Activated CD8-positive, alpha-beta memory T cell treated with anti-CD3 and anti-CD28 coated beads for 48 hours (primary cell): ENCODE measurements at places on chromosomes 11 and 22.

DNA sequence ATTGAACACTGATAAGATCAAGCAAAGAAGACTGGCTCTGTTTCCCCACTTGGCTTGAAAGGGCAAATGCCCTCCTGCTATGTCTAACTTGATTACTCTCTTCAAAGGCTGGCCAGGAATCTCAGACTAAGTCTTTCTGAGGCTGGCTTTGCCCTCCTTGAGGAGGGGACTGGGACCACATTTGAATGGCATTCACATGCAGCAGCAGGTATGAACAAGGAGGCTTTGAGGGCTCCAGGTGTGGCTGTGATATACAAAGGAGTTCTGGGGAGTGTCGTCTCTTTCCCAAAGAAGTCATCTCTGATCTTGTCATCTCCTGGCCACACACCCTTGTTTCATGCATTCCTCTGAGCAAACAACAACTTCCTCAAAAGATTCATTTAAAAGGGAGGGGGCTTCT, 130.8 kb downstream of the ARL14EP start:
- no peak for DNase-seq

DNA sequence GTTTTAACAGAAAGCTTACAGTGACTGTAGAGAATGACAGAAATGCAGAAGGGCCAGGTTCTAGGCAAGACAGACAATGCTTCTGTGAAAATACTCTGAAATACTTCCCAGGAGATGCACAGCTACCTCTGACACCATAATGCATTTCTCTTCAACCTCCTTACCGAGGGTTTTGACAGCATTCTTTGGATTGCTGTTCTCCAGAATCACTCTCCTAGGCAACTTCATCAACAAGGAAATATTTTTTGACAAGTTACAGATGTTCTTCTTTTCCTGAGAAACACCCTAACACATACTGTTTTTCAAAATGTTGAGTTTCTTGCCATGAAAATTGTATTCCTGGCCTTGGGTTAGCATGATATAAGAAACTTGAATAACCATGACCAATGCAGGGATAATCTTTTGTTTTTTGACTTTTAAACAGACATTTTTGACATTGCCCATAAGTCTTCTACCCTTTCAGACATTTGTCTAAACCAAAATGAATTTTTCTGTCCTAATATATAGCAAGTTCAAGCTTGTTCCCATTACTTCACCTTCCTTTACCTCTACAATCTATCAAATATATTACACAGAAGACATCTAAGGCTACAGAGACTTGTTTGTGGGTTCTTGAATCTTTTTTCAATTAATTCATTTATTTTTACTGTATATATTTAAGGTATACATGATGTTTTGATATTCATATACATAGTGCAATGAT, 108.1 kb downstream of the CCDC34 start:
- no peak for DNase-seq

DNA sequence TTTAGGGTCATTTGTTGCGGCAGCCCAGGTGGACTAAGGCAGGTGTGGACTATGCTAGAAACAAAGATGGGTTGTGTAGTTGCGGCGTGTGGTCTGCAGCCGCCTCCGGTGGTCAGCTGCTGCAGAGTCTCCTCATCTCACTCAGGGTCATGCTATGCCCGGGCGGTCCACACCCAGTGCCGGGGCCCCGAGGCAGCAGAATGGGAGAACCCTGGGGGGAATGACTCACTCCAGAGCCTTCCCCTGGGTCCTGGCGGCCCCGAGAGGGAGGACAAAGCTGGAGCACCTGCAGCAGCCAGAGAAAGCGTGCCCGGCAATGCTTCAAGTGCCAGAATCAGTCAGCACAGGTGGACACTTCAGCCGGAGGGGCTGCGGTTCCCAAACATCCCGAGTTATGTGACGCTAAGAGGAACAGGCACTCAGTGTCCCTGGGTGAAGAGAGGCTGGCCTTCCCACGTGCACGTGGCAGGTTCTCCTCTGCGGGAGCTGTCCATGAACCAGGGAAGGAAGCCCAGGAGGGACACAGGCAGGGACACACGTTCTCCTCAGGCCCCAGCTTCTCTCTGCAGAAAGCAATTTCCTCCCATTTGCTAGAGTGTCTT, 289.6 kb upstream of the B3GAT1 start:
- no peak for DNase-seq

- no peak for DNase-seq
Measured at GRCh38 chr22:45881524-45881875, 95.5 kb downstream of the WNT7B start.

GRCh38 chr11:123308077-123308476, 113.0 kb upstream of the CLMP start:
- no peak for DNase-seq

DNA sequence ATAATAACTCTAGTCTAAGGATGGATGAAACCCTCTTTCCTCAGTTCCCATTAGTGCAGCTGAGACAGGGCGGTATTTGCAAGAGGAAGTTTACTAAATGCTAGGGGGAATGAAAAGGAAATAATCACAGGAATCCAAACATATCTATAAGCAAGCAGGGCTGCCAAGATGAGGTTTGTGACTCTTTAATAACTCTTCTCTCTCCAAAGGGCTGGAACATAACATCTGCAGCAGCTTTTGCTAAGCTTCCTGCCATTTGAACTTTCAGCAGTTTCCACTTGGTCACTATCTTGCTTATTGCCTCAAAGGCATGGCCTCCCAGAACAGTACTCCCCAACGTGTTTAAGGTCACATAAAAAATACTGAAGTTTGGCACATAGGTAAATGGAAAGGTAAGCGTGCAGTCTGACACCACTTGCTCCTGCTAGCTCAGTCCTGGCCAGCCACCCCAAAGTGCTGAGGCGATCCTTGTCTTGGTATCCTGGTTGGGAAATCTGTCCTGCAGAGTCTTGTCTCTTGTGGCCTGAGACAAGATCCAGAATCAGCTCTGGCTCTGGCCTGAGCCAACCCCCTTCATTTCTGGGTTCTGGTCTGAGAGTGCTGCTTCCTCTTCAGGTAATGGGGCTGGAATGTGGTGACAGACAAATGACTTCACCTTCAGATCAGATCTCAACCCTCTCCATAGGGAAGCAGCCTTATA, 81.8 kb downstream of the KCNC1 start:
- no peak for DNase-seq

DNA sequence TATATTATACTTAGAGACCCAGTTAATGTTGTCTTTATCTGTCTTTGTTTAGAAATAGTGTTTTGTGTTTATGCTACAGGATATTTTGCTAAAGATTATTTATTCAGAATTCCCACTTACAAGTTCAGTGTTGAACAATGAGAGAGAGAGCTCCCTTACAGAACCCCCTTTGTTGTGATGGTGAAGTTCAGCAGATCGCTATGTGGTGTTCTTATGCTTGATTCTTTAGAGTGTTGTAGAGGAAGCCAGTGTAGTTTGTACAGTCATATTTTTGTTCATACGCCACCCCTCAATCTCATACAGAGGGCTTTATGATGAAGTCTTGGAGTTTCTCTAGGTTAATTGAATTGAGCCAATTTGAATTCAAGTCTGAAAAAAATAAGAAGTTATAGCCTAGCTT, 150.2 kb downstream of the TMEM135 start:
- DNase-seq = no peak

DNA sequence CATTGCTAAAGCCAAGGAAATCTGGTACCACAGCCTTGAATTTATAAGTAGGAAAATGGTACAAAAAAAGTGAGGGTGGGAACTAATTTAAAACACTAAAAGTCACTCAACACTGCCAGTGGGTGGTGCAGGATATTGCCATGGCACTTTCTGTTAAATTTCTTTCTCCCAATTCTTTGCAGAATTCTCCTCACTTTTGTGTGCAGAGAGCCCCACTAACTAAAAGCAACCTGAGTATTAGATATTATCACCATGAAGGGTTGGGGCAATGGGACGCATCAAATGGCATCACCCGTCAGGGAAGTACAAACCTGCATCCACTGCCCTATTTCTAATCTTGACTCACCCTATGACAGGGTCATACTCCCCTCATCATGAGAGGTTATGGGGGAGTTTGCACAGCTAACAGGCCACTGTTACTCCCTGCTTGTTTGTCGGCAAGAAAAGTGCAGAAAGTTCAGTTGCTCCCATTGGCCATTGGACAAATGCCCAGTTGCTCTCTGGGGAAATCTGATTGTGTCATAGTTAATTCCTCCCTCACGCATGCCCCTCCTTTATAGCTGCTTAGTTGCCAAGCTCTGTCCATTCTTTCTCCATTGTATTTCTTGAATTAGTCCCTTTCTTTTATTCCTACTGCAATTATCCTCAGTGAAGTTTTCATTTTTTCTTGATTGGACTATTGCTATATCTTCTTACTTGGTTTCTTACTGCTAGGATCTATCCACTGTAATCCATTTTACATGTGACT, 93.8 kb upstream of the BLID start:
- no peak for DNase-seq

GRCh38 chr11:99534812-99535211, 514.1 kb downstream of the CNTN5 start:
- no peak for DNase-seq

DNA sequence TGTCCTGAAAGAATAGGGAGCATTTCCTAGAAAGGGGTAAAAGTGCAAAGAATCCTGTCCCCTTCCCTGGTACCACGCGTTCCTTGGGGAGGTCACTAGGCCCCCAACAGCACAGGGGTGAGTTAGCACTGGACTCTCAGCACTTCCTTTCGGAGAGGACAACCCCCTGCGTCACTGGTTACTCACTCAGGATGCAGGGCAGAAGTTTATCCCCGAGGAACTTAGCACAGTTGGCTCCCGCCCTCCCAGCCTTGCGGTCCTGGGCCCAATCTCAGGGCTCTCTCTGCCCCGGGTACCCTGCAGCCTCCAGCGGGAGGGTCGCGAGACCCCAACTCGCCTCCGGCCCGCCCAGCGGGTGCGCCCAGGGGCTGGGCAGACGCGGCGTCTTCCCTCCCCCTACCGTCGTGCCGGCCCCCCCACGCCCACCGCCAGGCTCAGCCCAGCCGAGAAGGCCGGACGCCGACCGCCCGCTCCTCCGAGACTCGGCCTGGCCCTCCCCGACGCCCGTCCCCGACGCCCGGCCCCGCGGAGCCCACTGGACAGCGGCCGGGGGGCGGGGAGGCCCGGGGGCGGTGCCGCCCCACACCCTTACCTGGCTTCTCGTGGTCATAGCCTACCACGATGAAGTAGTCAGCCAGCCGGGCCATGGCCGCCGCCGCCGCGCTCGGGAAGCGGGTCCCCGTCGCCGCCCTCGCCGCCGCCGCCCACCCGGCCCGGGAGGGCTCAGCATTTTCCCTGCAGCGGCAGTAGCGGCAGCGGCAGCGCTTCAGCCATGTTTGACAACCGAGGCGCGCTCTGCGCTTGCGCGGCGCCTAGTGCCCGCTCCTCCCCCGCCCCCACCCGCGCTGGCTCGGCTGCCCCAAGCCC, at the start of gene SBF2:
SBF2 (minus strand) TSS at position 797 of the 867 bp plus-strand sequence; CDS start at position 647, 150 bp downstream.
- DNase-seq = peak; percentile 51

GRCh38 chr11:106032861-106033260, 10.8 kb upstream of the MSANTD4 start:
- no peak for DNase-seq

DNA sequence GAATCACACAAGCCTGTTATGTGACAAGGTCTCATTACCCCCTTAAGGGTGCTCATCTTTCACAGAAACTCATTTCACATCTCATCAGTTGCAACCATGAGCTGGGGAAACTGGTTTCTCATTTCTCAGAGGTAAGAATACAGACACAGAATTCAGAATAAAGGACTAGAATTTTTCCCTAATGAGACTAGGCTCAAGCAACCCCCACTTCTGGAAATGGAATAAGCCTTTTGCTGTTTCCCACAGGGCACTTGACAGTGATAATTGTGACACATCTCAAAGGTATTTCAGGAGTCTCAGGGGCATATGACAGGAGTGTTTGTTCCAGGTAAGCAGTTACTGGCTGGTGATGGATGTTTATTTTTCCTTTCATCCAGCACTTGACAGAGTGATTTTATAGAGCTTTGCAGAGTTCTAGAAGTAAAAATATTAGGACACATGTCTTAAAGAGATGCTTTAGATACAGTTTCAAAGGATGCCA, 112.9 kb upstream of the DDI1 start:
- no peak for DNase-seq
